Tracheal epithelial cell (primary cell): ENCODE measurements at places on chromosomes 3 and 15. TPM values are rescaled to one million over a fixed set of nuclear protein-coding genes. Genes with fewer than 3 reads are reported as not detected.

BOC gene
- 0.43 and 0.72 TPM in 2 replicates for total RNA-seq

CDAN1 gene
- total RNA-seq: 10.9 and 19.0 TPM in 2 replicates

PLAAT1 gene
- total RNA-seq: 0.85 and 1.2 TPM in 2 replicates

CCR9 gene
- total RNA-seq: not detected in 2 replicates

SAXO2 gene
- under 0.01 TPM in 1 of 2 replicates, not detected in the other for total RNA-seq

GPR156 gene
- total RNA-seq: 0.48 TPM in 1 of 2 replicates, not detected in the other

MINAR1 gene
- total RNA-seq: 0.24 and 0.64 TPM in 2 replicates
